ENCODE measurements at places on chromosomes 1 and 21.
A peak's percentile ranks its signal among the peaks of the same experiment; 100 is the strongest.

DNA sequence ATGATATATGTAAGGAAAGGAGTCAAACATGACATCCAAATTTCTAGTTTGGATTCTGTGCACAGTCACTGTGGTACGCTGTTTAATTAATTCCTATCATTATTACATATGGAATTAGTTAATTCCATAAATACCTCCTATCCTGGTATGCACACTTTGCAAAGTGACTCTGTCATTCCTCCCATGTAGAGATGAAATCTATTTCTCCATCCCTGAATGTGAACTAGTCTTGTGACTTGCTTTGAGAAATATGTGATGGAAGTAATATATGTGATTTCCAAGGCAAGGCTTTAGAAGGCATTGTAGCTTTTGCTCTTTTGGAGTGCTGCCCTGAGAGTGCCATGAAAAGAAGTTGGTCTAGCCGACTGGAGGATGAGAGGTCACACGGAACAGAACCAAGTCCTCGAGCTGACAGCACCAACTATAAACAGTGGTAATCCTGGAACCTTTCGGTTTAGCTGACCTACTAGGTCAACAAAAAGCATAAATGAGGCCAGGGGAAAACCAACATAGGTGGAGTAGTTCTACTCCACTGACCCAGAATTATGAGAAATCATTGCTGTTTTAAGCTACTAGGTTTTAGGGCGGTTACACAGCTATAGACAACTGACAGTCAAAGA, 1.5 kb downstream of the SELENOF start:
- no peak for DNase-seq

- no peak for DNase-seq
Observed at GRCh38 chr21:25371841-25372425, 235.3 kb downstream of the MRPL39 start.

DNA sequence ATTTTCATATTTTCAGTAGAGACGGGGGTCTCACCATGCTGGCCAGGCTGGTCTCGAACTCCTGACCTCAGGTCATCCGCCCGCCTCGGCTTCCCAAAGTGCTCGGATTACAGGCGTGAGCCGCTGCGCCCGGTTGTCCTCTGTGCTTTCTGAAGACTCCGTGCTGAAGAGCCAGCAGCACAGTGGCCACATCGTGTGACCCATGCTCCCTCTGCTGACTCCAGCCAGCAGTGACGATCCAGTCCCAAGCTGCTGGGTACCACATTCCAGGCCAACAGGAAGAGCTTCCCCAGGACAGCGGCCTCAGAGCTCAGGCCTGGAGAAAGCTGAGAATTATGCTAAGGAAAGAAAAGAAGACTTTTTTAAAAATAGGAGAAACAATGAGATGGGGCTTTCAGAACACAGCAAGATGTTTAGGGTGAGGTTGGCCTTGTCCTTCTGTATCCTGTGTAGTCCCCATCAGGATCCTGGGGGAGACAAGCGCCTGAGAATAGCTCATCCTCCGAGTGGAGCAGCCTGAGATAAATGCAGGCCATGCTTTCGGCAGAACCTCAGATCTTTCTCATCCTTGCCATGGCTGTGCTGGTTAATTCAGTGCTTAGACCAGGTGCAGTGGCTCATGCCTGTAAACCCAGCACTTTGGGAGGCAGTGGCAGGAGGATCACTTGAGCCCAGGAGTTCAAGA, 207.1 kb downstream of the SLC35F3 start:
- peak; percentile 56 for DNase-seq

DNA sequence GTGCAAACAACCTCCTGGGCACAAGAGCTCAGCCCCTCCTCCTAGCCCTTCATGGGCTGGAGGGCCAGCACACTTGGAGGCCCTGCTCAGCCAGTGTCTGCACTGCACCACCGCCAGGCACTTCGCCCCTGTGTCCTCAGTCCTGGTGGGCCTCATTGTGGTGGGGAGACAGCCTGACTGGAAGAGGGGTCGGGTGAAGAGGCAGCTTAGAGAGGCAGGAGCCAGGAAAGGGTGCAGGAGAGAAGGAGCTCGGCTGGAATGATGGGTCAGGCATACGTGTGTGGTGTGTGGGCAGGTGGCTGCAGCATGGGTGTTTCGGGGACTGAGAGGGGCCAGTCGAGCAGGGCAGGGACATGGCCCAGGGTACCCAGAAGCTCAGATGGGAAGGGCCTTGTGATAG, 4.1 kb downstream of the WNT3A start:
- DNase-seq = no peak

- no peak for DNase-seq
Observed at GRCh38 chr21:45026826-45027225, 47.6 kb upstream of the ADARB1 start.

GRCh38 chr1:237029850-237030535, 12.0 kb upstream of the RYR2 start:
- DNase-seq = no peak

GRCh38 chr1:88768816-88769215, 84.7 kb downstream of the PKN2 start:
- DNase-seq = no peak

Measured in NCI-H510A treated with DMSO at 0.1 percent for 48 hours (cell line).